Diencephalon (tissue), 1 donor: ENCODE measurements at places on chromosomes 1 and 21. TPM values are rescaled to one million over a fixed set of nuclear protein-coding genes. Genes with fewer than 3 reads are reported as not detected.

The SDC3 gene
- total RNA-seq: 187 TPM

The TSTD1 gene
- 52.1 TPM for total RNA-seq

The YARS1 gene
- 56.5 TPM for total RNA-seq

The TMEM52 gene
- total RNA-seq: 5.8 TPM

The SELL gene
- total RNA-seq: 1.4 TPM

The HIVEP3 gene
- total RNA-seq: 9.7 TPM

The CFAP57 gene
- 6.2 TPM for total RNA-seq

The RPS6KA1 gene
- total RNA-seq: 11.3 TPM

The ITLN2 gene
- total RNA-seq: not detected

The AVPR1B gene
- 0.23 TPM for total RNA-seq

The ZBTB18 gene
- 54.7 TPM for total RNA-seq

The NBL1 gene
- 43.1 TPM for total RNA-seq

The CFAP107 gene
- total RNA-seq: 3.0 TPM

The HNRNPR gene
- 140 TPM for total RNA-seq

The TMEM269 gene
- total RNA-seq: 0.46 TPM

The BMP8A gene
- 1.2 TPM for total RNA-seq

The TSPAN1 gene
- total RNA-seq: 0.46 TPM

The PLA2G2D gene
- total RNA-seq: not detected

The FCRL5 gene
- total RNA-seq: not detected

The GCSAML gene
- total RNA-seq: 0.69 TPM

The HPCA gene
- total RNA-seq: 83.5 TPM

The PRR9 gene
- not detected for total RNA-seq

The ASCL5 gene
- 0.23 TPM for total RNA-seq

The SLC6A9 gene
- 18.0 TPM for total RNA-seq

The ELAVL4 gene
- 119 TPM for total RNA-seq

The ABCD3 gene
- 80.5 TPM for total RNA-seq

The PLA2G2F gene
- not detected for total RNA-seq

The KCNE1 gene
- total RNA-seq: 0.46 TPM

The RBP7 gene
- total RNA-seq: not detected

The ZBTB37 gene
- 39.2 TPM for total RNA-seq

The TMOD4 gene
- not detected for total RNA-seq

The CCSAP gene
- total RNA-seq: 73.1 TPM

The CD2 gene
- total RNA-seq: not detected

The RGS4 gene
- total RNA-seq: 41.1 TPM

The REG4 gene
- total RNA-seq: not detected

The RBBP4 gene
- total RNA-seq: 142 TPM

The PTAFR gene
- 3.5 TPM for total RNA-seq

The EPHA2 gene
- total RNA-seq: 2.5 TPM

The LCE2A gene
- not detected for total RNA-seq

The ADGRB2 gene
- total RNA-seq: 59.5 TPM

The KRTAP19-6 gene
- total RNA-seq: not detected
